ENCODE measurements at places on chromosomes 3 and 15.

- DNase-seq, result no peak
These were observed 22.4 kb downstream of the LIPC start for GRCh38 chr15:58453931-58454793.

- DNase-seq, result no peak
These were observed 24.4 kb downstream of the AVEN start for GRCh38 chr15:34014556-34014955.

DNA sequence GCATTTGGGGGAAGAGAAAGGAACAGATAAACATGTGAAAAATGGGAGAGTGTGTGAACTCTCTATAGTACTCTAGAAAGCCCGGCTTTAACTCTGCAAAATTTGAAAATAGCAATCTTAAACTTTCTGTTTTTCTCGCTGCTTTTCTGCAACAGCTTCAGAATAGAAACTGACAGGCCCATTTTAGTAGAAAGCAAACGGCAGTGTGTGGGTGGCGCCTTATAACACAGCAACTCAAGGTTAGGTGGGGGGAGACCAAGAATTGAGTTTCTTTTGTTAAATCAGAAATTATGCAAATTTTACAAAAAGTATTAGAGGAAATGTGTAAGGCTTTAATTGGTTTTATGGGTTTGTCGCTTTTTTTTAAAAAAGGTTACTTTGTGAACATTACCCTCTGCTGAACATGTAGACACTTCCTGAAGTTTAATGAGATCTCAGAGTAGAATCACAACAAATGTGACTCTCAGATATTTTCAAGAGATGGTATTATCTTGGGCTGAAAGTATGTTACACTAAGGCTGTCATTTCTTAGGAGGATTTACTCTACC is 107.0 kb downstream of the PTPRG start:
- DNase-seq, result no peak

DNA sequence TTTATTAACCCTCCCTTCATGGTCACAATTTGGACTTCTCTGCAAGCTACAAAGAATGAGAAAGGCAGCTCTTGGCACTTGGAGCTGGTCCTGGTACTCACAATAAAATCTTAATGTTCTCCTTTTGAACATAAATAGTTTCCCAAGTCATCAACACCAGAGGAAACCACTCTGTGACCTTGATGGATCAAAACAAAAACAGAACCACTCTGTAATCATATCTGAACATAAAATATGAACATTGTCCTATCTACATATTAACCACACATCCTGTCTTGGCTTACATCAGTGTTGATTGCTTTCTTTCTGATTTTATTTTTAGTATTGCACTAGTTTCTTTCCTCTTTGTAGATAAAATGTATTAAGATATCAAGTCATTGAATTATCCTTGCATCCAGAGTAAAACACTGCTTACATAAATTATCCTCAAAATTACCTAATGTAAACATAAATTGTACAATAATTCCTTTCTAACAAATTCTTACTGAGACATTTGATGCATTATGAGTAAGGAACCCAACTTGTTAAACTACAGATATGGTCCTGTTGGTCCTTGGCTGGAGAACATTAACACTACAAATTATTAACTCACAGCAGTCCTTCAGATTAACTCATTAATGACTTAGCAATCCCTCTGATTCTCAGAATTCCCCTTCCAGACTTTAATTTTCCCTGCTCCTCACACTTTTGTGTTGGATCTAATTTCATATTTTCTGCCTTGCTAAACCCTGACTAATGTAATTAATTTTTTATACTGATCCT is 860.5 kb downstream of the DIPK2A start:
- no peak for DNase-seq

- no peak for DNase-seq
These were observed 437.8 kb upstream of the AZI2 start for GRCh38 chr3:28786446-28786845.

DNA sequence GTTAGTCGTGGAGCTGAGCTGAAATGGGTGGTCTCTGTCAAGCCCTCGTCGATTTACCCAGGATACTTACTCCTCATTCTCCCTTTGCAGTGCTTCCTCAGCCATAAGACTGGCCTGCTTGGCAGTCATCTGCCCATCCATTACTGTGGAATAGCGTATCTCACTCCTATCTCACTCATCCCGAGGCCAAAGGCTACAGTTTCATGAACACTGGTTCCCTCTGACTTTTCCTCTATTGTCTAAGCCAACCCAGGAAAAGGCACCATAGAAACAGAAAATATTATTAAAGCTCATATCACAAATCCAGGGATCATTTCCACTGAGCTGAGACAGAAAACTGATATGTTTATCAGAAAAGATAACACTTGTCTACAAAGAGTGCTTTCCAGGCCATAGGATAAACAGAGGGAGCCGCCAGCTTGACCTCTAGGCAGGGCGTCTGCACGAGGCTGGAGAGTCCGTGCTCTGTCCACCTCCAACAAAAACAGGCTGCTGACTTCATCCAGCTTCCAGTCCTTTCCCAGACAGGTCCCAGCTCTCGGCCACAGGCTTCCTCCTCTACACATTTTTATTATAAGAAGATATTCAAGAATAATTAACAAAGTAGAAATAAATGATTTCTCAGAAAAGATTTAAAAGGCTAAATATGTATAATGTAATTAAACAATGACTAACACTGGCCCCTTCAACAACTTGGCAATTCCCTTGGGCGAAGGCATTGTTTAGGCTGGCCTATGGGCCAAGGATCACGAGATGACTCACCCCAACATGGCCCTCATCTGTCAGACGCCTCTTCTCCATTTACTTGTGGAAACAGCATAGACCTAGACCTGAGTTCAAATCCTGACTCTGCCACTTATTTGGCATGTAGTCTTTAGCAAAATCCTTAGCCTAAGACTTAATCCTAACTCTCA is 27.4 kb upstream of the BOC start:
- no peak for DNase-seq

GRCh38 chr3:107106316-107106715 is 270.9 kb upstream of the CCDC54 start:
- no peak for DNase-seq

GRCh38 chr3:137304313-137305056 is 346.7 kb downstream of the IL20RB start:
- no peak for DNase-seq

- no peak for DNase-seq
These were observed 891 bp upstream of the TOP2B start for GRCh38 chr3:25665315-25666280.

DNA sequence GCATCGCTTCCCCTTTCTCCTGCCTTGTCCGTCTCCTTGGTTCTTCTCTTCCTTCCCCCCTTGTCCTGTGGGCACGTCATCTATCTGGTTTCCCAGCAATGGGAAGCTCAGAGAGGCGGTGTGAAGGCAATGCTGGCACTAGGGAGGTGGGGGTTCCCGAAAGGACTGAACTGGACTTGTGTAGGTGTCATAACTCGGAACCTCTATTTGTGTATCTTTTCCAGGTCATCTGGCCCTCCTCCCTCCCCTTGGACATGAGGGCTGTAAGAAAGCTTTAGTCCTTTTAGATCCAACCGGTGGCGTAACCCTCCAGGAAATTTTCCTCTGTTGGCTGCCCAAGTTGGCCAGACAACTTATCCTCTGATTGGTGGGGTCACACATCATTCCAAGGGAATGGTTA is 231.5 kb upstream of the TLE3 start:
- DNase-seq, result no peak

DNA sequence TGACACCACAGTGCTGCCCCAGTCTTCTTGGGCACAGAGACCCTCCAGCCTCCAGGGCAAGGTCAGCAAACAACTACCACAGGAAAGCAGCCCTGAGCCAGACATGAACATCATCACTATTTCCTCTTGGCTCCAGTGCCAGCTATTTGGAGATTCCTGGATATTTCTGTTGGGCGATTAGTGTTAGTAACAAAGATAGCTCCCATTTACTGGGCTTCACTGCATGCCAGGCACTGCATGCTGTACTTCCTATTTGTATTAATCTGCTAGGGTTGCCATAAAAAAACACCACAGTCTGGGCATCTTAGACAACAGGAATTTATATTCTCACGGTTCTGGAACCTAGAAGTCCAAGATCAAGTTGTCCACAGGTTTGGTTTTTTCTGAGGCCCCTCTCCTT is 255.1 kb upstream of the STT3B start:
- no peak for DNase-seq
